ENCODE measurements at places on chromosomes 16 and 17.

- no peak for DNase-seq
Observed at GRCh38 chr17:83199500-83200201, 120.2 kb downstream of the METRNL start.

DNA sequence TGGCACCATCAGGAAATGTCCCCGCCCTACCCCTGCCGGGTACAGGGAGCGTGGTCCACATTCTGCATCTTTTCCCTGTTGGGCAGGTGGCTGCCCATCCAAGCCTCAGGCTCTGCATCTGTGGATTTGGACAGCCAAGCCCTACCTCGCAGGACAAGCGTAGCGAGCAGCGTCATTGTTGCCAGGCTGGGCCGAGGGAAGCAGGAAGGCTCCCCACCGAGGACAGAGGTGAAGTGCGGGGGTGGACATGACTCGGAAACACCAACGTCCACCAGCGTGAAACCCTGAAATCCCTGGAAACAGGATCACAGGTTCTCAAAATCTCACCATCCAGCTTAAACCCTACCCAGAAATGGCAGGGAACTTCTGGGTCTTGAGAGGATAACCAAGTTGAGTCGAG, 73.6 kb downstream of the SOCS1 start:
- no peak for DNase-seq

GRCh38 chr16:84307209-84307954, 12.7 kb downstream of the WFDC1 start:
- no peak for DNase-seq

GRCh38 chr17:70520447-70520846, 351.1 kb downstream of the KCNJ2 start:
- no peak for DNase-seq

- DNase-seq: no peak
Observed at GRCh38 chr17:10318535-10318934, 54.3 kb downstream of the MYH13 start.

GRCh38 chr16:85645021-85645589, 32.0 kb downstream of the GSE1 start:
- no peak for DNase-seq

- no peak for DNase-seq
Observed at GRCh38 chr17:28416703-28417311, 10.8 kb upstream of the SLC46A1 start.

DNA sequence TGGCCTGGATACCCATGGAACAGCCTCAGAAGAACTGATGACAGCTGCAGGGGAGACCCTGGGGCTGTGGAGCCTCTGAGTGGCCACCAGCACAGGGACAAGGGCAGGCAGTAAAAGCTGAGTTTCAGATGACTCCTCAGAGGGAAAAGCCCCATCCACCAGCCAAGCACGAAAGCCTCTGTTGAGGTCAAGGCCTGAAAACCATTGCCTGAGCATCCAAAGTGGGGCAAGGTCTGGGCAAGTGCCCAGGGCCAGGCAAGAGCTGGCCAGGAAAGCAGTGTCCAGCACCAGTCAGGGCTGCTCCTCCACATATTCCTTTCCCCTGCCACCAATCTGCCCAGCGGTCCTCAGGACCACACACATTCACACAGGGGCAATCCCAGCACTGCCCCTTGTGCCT, 16.4 kb downstream of the ATP6V0D1 start:
- no peak for DNase-seq

- DNase-seq: no peak
Observed at GRCh38 chr17:65554553-65555223, 6.8 kb downstream of the AXIN2 start.

GRCh38 chr17:31311526-31311925, 2.3 kb downstream of the EVI2B start:
- no peak for DNase-seq

DNA sequence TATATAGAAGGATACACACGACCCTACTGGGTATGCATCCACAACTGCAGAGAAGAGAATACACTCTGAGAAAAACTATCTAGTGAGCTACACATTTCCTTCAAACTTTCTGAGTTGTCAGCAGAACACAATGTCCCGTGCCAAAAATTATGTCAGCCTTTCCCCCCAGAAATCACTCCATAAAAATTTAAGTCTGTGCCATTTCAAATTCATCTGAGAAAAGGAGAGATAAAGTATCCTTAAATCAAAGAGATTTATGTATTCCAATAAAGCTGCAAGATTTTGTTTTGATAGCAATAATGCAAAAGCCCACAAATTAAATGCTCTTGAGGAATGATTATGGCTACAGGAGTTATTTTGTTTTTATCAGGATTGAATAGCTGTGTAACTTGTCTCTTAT, 760.1 kb downstream of the CDH11 start:
- DNase-seq: no peak

GRCh38 chr17:74392848-74393247, 25.5 kb downstream of the GPR142 start:
- no peak for DNase-seq

- no peak for DNase-seq
Observed at GRCh38 chr16:19196871-19197270, 28.8 kb downstream of the SYT17 start.

DNA sequence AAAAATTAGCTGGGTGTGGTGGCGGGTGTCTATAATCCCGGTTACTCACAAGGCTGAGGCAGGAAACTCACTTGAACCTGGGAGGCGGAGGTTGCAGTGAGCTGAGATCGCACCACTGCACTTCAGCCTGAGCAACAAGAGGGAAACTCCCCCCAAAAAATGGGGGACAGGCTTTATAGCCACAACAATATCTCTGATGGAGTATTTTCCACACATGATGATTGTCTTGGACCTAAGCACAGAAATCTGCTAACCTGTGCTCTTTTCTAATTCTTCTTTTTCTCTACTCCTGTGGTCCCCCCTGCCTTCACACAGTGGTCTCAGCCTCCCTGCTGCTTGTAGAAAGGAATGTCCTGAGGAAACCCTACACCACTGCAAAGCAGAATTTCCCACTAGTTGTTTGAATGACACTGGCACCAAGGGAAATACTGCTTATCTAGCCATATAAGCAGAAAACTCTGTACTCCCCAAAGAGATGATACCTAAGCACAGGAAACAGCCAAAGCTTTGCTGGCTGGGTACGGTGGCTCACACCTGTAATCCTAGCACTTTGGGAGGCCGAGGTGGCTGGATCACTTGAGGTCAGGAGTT, 117.6 kb downstream of the USP31 start:
- no peak for DNase-seq

GRCh38 chr16:10213748-10214147, 31.5 kb upstream of the GRIN2A start:
- DNase-seq: no peak

- DNase-seq: no peak
Observed at GRCh38 chr17:82369211-82369610, 2.4 kb upstream of the UTS2R start.

- DNase-seq: no peak
Observed at GRCh38 chr17:62121025-62121730, 56.1 kb upstream of the MED13 start.

- no peak for DNase-seq
Observed at GRCh38 chr16:85860413-85861094, 38.4 kb upstream of the IRF8 start.

DNA sequence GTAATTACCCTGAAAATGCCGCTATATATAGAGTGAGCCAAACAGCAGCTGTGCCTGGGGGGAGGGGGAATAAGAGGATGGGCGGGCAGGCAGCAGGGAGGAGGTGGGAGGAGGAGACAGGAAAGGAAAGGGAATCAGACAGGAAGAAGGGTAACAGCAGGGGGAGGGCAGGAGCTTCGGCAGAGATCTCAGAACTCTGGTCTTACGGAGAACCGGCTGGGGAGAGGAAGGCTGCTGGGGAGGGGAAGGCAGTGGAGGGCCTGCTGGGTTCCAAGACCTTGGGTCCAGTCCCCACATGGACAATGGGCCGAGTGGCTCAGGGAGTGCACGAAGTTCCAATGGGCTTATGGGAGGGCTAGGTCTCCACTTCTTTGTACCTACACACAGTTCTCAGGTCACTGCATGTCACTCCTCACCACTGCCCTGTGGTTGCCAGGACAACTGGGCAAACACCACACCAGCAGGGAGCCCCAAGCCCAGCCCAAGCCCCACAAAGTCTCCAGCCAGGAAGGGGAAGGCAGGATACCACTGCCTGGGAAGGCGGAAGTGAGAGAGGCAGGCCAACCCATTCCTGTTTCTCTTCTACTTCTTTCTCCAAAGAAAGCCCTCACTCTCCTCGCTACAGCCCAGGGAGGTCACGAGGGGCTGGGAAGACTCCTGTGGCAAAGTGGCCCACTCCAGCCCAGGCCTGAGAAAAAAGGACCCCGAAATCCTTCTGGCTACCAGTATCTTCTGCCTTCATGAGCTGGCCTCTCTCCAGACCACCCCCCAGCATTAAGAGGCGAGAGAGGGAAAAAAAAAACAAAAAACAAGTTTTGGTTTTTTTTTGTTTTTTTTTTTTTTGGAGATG, 25.3 kb downstream of the G6PC3 start:
- DNase-seq: no peak

GRCh38 chr17:9615486-9615885, 29.8 kb upstream of the USP43 start:
- DNase-seq: peak; percentile 23

DNA sequence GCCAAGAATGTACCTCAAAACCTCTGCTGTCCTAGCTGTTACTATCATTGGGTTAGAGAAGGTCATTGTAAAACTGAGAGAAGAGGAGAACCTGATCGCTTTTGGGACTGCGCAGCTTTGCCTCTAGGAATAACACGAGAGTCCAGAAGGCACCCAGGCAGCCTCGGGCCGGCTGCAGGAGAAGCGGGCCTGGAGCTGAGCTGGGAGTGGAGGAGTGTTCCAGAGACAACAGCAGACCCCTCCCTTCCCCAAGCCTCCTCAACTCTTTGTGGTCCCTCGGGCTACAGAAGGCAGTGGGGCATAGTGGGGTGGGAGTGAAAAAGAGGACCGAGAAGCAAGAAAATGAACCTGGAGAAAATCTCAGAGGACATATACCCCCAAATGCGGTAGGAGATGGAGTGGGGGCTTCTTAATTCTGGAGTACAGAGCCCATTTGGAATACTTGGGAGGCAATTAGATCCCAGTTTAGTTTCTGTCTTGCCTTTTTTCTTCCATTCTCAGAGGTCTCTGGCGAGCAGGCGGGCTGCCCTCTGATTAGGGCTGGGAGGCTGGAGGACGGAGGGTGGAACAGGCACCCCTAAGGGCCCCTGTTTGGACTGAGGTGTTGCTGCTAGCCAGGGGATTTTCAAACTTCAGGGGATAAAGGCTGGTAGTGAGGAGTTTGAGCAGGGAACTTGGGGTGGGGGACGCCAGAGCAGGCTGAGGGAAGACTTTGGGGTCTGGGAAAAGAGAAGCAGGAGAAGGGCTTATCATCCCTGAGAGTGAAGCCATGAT, 13.3 kb upstream of the HOXB2 start:
- no peak for DNase-seq

GRCh38 chr16:22797551-22797950, 16.4 kb upstream of the HS3ST2 start:
- no peak for DNase-seq

GRCh38 chr16:81604960-81605383, 160.4 kb downstream of the CMIP start:
- DNase-seq: no peak

GRCh38 chr16:57167953-57168352, 17.9 kb downstream of the PSME3IP1 start:
- DNase-seq: no peak

- peak; percentile 76 for DNase-seq
Observed at GRCh38 chr17:56142325-56142724, 10.9 kb upstream of the ANKFN1 start.

DNA sequence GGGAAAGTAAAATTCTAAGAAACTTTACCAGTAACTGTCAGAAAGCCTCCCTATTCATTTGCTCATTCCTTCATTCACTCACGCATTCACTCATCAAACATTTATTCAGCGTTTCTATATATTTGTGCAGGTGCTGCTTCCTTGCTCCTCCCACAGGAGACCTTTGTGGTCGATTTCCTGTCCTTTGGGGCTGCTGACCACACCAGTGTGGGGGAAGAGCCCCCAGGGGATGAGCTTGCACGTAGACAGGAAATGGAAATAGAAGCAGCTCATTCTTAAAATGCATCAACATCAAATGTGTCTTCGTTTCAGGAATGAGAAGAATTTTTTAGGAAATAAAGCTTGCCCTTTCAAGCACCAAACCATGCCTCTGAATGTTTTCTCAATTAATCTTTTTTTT, 9.6 kb downstream of the PIK3R6 start:
- DNase-seq: no peak

GRCh38 chr16:4962716-4963115, 4.6 kb downstream of the SEC14L5 start:
- no peak for DNase-seq

DNA sequence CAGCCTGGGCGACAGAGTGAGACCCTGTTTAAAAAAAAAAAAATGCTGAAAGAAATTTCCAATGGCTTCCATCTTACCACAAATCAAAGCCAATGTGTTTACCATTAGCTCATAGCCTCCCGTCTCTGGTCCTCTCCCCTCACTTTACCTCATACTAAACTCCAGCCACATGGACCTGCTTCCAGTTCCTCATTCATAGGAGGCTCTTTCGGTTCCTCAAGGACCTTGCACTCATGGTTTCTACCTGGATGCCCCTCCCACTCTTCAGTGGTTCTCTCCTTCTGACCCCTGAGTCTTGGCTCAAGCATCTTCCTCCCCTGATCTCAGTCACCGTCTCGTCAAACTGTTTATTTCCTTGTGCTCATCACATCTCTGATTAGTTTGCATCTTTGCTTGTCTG, 3.8 kb upstream of the DEF8 start:
- no peak for DNase-seq

- DNase-seq: no peak
Observed at GRCh38 chr17:45437465-45438283, 5.0 kb upstream of the ARHGAP27 start.

DNA sequence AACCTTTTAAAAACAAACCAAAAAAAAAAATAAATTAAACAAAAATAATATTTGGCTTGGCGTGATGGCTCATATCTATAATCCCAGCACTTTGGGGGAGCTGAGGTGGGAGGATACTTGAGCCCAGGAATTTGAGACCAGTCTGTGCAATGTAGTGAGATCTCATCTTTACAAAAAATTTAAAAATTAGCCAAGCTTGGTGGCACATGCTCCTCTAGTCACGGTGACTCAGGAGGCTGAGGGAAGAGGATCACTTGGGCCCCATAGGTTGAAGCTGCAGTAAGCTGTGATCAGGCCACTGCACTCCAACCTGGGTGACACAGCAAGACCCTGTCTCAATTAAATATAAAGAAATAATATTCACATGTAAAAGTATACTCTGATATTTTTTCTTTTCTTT, 12.2 kb downstream of the GNGT2 start:
- DNase-seq: no peak

DNA sequence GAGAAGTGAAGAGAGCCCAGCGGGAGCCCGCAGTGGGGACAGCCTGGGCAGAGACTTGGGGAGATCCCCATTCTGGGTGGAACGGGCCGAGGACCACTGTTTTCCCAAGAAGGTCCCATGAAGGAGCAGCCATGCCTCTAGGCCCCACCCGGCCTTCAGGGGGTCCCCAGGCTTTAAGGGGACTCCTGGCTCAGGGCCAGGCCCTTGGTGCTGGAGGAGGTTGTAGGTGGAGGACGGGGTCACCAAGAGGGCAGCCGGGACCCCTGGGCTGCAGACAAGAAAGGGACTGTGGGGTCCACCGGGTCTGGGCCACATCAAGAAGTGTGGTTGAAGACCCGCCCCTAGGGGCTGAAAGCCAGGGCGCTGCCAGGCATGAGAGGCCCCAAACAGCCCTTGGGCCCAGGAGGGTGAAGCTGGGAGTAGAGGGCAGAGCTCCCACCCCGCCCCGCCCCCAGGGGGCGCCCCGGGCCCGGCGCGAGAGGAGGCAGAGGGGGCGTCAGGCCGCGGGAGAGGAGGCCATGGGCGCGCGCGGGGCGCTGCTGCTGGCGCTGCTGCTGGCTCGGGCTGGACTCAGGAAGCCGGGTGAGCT, at the start of gene PRSS21:
PRSS21 (plus strand) TSS at position 487 of the 589 bp plus-strand sequence; CDS start at position 519, 32 bp downstream.
- no peak for DNase-seq
